ENCODE measurements at places on chromosomes 7 and 10.
A peak's percentile ranks its signal among the peaks of the same experiment; 100 is the strongest.

GRCh38 chr10:13386021-13386420 lies 37.9 kb upstream of the SEPHS1 start:
- DNase-seq = no peak

DNA sequence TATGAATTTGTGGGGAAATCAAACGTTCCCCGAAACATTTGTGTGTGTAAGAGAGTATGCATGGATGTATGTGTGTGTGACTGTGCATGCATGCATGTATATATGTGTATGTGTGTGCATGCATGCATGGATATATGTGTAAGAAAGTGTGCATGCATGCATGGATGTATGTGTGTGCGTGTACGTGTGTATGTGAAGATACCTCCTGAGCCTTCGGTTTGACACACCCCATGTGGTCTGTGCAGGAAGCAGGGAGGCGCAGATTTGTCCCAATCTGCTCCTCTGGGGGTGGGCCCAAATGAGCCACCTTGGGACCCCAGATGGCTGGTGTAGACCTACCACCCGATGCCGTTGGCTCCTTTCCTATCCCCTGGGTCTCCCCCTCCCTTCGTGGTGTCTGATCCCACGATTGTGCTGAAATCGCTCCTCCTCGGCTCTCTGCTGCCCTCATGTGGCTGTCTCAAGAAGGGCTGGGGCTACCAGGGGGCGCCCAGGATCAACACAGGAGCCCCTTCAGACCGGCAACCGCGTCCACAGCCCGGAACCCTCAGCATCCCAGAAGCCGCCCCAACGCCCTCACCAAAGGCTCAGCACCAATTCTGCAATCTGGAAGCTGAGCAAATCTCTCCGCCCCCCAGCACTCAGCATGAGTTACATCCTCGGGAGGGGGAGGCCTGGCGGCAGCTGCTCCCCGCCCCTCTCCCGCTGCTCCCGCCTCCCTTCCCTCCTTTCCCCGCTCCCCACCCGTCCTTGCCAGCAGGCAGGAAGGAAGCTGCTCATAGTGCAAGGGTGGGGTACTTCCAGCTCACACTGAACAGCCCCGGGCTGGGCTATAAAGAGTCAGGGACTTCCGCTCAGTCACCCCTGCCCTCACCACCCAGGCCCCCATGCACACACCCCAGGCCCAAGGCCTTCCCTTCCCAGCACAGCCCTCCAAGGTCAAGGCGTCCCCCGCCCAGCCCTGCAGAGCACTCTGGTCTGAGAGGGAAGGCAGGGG lies 2.3 kb upstream of the NOS3 start:
- DNase-seq = peak; percentile 94

DNA sequence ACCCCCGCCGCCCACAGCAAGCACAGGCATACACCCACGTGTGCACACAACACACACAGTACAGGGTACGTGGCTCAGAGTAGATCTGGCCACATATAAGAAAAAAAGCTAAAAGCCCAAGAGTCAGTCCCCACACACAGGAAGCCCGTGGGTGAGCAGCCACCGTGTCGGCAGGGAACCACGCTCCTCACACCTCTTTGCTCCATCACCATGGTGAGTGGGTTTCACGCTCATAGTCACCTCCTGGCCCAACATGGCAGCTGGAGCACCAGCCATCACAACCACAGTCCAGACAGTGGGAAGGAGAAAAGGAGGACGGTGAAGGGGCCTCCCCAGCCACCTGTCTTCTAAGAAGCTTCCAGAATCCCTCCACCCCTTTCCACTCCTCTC lies 76.0 kb upstream of the PDGFA start:
- no peak for DNase-seq

DNA sequence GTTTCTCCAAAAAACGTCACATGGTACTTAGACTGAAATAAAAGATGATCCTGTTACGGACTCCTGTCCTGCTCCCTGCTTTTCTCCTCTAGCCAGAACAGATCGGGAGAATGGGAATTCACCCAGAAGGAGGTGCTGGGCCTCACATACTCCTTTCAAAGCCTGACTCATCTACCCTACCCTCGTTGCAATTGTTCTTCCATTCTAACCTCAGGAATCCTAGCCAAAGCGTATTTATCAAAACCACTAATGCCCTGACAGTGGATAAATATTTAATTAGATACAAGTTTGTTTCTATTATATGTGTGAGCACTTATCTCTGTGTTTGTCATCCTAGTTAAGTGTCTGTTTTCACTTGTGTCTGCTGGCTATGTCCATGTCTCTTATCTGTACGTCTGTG lies 21.7 kb downstream of the ZCWPW1 start:
- no peak for DNase-seq

GRCh38 chr7:106736508-106737201 lies 75.7 kb upstream of the CCDC71L start:
- peak; percentile 28 for DNase-seq

DNA sequence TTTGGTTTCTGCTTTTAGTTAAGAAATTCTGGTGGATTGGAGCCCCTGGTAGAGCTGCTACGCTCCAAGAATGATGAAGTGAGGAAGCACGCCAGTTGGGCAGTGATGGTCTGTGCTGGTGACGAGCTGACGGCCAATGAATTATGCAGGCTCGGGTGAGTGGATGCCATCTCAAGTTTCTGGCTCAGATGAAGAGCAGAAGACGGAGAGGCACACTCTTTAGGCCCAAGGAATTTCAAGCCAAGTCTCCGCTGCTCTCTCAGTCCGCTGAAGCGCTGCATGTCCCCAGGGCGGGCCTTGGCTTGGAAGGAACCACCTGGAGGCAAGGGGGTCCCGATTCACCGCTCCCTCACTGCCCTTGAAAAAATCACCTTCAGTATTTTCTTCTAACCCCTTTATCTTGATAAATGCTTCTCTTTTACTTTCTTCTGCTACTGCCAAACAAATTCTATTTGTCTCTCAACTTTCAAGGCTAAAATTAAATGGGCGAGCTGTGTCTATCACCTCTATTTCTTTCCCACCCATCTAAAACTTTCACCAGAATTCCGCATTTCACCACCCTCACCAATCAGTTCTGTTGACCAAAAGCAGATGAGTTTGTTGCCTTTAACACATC lies 74.2 kb downstream of the ARMC3 start:
- no peak for DNase-seq
